ENCODE measurements at places on chromosomes 5 and 9.

- DNase-seq, result no peak
Measured at GRCh38 chr5:16744164-16744880, 127.5 kb upstream of the RETREG1 start.

DNA sequence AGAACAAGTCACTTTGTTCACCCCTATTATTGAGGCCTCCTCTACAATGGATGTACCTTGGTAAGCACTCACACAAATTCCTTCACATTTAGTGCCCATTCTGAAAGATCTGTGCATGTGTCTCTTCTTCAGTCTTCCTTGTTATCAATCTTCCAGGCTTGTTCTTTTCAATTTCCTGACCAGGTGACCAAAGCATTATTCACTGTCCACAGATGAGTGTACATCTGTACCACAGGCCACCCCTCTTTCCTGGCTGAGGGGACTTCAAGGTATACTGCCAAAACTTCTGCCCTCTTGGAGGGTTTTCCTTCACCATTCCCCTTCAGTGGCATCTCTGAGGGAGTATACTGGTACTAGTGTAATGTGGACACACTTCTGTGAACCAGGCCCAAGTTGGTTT, 25.5 kb upstream of the STOM start:
- DNase-seq, result no peak

GRCh38 chr5:68233075-68233474, 17.5 kb downstream of the PIK3R1 start:
- no peak for DNase-seq

- DNase-seq, result peak; percentile 46
Measured at GRCh38 chr9:77977210-77977611, 54.4 kb downstream of the GNAQ start.

- no peak for DNase-seq
Measured at GRCh38 chr5:128380337-128380736, 157.7 kb downstream of the FBN2 start.

GRCh38 chr5:17431272-17432050, 66.6 kb upstream of the TAF11L2 start:
- DNase-seq, result no peak

GRCh38 chr5:121008041-121008440, 543.9 kb downstream of the PRR16 start:
- no peak for DNase-seq

GRCh38 chr5:33118761-33119415, 321.9 kb upstream of the TARS1 start:
- no peak for DNase-seq
